Stimulated activated CD4-positive, alpha-beta T cell treated with anti-CD3 and anti-CD28 coated beads, Interleukin-2, amount 100 ng/mL, for 4 hours (primary cell): ENCODE measurements at places on chromosomes 7 and 10.

GRCh38 chr10:10985361-10985760 lies 32.3 kb upstream of the CELF2 start:
- no peak for DNase-seq

GRCh38 chr7:152986376-152986775 lies 226.8 kb downstream of the ACTR3B start:
- no peak for DNase-seq

- no peak for DNase-seq
Observed at GRCh38 chr7:28595076-28595475, 182.8 kb downstream of the CREB5 start.

- DNase-seq, result no peak
Observed at GRCh38 chr7:103832438-103832837, 157.0 kb downstream of the RELN start.

- DNase-seq, result no peak
Observed at GRCh38 chr10:128922172-128922571, 544.9 kb upstream of the MGMT start.

- no peak for DNase-seq
Observed at GRCh38 chr10:78251016-78251385, 217.3 kb downstream of the RPS24 start.

- no peak for DNase-seq
Observed at GRCh38 chr7:158682456-158682855, 22.1 kb downstream of the NCAPG2 start.

GRCh38 chr10:11159543-11160215 lies 142.0 kb downstream of the CELF2 start:
- DNase-seq, result no peak

DNA sequence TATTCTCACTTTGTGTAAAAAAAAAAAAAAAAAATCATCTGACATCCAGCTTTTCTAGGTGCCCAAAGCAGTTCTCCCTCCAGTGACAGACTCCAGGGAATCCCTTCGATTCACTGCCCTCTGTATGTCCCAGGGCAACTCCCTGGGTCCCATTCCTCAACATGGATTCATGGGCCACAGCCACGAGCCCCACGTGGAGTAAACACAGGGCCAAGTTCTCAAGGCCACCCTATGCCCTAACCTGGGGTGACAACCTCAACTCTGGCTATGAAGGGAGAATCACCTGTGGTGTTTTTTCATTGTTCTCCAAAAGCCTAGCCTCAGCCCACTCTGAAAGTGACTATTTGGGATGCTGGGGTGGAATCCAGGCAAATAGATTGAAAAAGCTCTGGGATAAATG lies 3.4 kb downstream of the BNIP3 start:
- DNase-seq, result no peak

- no peak for DNase-seq
Observed at GRCh38 chr10:75058161-75058560, 53.3 kb upstream of the SAMD8 start.
